Activated B cell treated with CpG ODN at 0.5 μM for 24 hours (primary cell): ENCODE measurements at places on chromosomes 3 and 15. TPM values are rescaled to one million over a fixed set of nuclear protein-coding genes. Genes with fewer than 3 reads are reported as not detected.
A peak's percentile ranks its signal among the peaks of the same experiment; 100 is the strongest.

CLDND1 gene
- 133 and 140 TPM in 2 replicates for total RNA-seq

ESYT3 gene
- total RNA-seq = not detected in 2 replicates

GRCh38 chr15:80942266-80942665, 47.4 kb downstream of the MESD start:
- no peak for DNase-seq

DNA sequence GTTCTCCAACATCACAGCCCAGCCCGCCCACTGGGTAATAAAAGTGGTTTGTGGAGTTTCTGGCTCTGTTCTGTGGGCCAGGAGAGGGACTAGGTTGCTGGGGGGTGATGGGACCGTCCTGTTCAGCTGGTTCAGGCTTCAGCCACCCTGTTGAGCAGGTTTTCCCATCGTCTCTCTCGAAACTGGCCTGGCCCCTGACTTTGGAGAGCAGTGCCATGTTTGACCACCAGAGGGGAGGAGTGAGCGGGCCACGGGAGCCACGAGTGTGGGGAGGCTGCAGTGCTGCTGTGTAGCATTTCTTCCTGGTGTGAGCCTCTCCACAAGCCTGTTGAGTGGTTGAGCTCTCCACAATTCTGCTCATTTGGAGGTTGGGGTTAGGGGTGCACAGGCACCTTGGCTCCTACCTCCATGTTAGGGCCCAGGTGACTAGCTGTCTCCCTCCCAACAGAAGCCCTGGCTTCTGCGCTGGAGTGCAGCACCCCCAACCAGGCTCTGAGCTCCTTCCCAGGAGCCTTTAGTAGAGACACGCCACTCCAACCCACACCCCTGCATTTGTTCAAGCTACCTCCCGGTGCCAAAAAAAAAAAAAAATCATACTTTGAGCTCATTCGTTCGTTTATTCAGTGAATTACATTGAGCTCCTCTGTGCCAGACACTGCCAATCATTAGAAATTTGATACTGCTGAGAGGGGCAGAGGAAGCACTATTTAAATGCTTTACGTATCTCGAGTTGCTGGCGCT, 13.9 kb downstream of the SPINT1 start:
- peak; percentile 80 for DNase-seq

DNA sequence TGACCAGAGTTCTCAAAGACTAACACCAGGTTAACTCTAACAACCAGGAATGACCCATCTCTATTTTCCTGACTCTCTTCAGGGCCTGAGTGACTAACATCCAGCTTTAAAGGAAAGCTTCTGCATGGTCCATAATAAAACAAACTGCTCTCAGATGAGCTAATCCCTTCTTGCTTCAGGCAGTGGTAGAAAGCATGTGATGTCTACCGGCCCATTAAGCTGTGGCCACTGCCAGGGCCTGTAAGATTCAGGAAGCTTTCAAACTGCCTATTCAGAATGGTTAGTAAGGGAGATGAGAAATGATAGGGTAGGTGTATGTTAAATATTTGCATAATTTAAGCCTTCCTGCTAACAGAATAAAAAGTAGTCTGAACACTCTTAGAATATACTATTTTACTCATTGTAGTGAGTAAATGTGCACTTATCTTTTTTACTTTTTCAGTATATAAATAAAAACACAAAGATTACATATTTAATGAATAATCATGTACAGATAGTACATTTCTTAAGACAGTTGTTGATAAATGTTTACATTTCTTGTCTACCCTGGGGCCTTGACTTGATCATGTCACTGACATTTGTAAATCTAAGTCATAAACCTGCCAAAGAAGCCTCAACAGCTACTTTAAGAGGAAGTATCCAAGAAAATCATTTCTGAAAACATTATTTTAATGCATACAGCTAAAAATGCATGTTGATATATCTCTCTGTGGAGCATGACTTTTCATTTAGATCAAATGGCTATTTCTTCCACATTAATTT, 222.0 kb downstream of the MCTP2 start:
- no peak for DNase-seq

DNA sequence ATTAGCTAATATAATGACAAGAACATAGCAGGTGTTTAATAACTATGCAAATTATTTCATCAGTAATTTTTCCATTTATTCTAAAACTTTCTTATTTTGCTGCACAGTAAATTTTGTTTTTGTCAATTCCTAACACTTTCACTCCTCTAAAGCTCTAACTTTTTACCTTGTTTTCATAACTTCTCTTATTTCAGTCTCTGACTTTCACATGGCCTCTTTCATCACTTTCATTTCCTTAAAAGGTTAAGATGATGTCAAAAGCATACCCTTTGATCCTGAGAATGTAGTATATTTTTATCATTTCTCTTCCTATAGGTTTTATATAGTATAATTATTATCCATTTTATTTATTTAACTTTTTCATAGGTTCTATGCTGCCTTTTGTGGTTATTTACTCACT, 1325.8 kb upstream of the ALCAM start:
- DNase-seq = no peak

GRCh38 chr15:82314769-82315518, 34.3 kb downstream of the GOLGA6L10 start:
- DNase-seq = no peak
